CD4-positive, alpha-beta T cell treated with Interleukin-4 for 1 hour (primary cell): ENCODE measurements at places on chromosomes 2 and 18.

GRCh38 chr2:66334237-66335029, 100.5 kb upstream of the MEIS1 start:
- DNase-seq = no peak

DNA sequence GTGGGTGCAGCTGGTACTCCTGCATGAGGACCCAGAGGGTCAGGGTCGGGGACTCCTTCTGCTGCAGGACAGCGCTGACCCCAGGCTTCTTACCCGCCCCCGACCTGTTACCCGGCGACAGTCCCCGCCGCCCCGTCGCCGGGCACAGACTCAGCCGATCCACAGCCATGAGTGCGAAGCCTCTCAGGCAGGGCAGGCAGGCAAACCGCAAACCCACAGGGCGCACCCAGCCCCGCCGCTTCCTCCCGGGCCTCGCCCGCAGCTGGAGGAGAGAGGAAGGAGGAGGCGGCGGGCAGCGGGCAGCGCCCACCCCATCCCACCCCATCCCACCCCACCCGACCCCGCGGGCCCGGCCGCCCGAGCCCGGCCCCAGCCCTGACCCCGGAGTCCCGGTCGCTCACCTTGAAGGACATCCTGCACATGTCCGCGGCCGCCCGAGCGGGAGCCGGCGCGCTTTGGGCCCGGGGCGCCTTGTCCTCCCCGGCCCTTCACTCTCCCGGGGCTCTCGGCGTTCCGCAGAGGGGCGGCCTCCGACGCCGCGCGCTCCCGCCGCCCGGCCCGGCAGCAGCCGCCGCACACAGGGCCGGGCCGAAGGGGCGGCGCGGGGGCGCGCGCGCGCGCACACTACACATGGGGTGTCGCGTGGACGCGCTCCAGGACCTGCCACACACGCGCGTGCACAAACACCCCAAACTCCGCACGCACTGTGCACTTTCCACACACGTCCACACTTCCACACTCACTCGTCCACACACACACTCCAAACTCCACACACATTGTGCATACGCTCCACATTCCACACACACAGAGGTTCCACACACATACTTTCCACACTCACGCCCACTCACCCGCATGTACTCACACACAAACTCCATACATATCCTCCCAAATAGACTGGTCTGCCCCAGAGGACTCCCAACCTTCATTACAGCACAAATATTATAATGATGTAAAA, at the start of gene ANKRD29:
Gene ANKRD29, minus strand, starts transcription at position 603 of the 955 bp plus-strand sequence. Its CDS starts 181 bp downstream, at position 422.
- peak; percentile 61 for DNase-seq

GRCh38 chr2:240469239-240469636, 33.8 kb downstream of the GPC1 start:
- DNase-seq = no peak

GRCh38 chr18:3273042-3273441, 11.1 kb downstream of the MYL12B start:
- DNase-seq = no peak

- peak; percentile 63 for DNase-seq
Observed at GRCh38 chr18:3605954-3606443, 156.0 kb downstream of the TGIF1 start.

GRCh38 chr2:111905990-111906735, 7.8 kb downstream of the MERTK start:
- DNase-seq = no peak
